ENCODE measurements at places on chromosomes 5 and 9.

GRCh38 chr9:31588756-31589155, 795.7 kb upstream of the ACO1 start:
- no peak for DNase-seq

GRCh38 chr5:45399041-45399440, 297.1 kb downstream of the HCN1 start:
- DNase-seq, result no peak

DNA sequence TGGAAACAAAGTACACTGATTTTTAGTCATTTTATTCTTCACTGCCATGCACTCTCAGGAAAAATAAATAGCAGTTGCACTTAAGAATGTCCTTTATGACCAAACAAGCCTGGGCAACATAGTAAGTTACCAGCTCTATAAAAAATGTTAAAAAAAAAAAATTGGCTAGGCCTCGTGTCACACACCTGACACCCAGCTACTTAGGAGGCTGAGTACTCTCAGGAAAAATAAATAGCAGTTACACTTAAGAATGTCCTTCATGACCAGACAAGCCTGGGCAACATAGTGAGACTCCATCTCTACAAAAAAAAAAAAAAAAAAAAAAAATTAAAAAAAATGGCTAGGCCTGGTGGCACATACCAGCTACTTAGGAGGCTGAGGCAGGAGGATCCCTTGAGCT, 304.6 kb downstream of the SLCO4C1 start:
- no peak for DNase-seq

DNA sequence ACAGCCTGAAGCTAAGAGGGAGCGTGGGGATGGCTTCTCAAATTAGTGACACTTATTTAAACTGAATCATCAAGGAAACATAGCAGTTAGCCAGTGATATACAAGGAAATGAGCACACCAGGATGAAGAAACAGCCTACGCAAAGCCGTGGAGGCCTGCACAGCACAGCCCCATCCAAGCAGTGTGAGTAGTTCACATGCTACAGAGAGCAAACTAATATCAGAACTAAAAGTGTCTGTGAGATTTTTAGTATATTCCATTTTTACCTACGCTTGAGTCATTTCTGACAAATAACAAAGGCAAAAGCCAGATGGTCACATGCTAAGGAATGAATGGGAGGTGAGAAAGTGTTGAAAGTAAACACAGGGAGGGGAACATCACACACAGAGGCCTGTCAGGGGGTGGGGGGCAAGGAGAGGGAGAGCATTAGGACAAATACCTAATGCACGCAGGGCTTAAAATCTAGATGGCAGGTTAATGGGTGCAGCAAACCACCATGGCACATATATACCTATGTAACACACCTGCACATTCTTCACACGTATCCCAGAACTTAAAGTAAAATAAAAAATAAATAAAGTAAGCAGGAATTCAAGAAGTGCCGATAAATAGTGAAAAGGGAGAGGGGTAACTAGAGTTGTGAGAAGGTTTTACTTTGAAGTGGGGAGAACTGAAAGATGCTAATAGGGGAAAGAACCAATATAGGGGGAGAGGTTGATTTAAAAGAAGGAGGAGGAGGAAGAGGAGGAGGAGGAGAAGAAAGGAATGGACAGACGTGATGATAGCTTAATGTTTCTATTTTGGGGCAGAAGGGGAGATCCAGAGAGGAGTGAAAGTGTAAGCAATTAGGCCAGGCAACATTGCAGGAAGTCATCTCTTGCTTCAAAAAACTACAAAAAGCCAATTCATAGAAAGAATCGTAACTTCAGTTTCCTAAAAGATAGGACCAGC, 100.9 kb upstream of the PTGER4 start:
- peak; percentile 31 for DNase-seq

- DNase-seq, result no peak
Observed at GRCh38 chr9:71814226-71814625, 45.9 kb upstream of the CEMIP2 start.

GRCh38 chr5:18397371-18397770, 763.1 kb downstream of the TAF11L14 start:
- DNase-seq, result no peak

- DNase-seq, result no peak
Observed at GRCh38 chr9:32430720-32431119, 46.3 kb downstream of the ACO1 start.

DNA sequence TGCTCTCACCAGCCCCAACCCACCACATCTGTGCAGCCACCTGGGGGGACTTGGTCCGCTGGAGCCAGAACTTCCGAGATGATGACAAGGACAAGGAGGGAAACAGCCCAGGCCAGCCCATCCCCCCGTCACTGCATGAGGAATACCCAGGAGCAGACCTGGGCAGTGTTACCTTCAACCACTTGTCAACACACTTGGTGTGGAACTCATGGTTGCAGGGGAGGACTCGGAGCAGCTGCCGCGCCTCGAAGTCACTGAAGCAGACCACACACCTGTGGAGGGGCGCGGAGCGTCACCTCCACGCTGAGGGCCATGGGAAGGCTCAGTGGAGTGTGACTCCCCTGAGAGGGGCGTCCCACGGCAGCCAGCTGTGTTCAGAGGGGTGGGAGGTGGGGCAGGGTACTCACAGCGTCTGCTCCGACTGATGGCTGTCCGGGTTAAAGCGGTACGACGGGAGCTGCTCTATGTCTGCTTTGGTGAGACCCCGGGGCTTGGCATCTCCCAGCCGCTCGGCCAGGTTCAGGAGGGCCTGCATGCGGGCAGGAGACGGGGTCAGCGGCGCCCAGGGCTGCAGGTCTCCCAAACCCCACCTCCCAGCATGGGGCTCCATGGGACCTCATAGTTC, 8.0 kb downstream of the RNF44 start:
- DNase-seq, result no peak

DNA sequence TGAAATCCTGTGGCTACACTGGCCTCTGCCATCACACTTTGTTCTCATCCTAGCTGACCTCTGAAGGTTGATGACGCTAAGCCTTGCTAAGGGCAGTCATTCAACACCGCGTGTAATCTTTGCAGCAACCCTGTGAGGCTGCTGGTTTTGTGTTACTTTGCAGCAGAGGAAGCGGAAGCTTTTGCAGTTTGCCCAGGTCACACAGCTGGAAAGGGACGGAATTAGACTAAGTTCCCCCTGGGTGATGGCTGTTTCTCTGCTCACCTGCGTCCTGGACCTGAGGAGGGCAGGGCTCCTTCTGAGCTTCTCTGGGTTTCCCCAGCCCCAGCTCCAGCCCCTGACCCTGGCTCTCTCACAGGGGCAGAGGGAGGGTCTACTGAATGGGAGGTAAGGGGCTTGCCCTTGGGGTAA, 7.3 kb upstream of the SLC25A51 start:
- no peak for DNase-seq

DNA sequence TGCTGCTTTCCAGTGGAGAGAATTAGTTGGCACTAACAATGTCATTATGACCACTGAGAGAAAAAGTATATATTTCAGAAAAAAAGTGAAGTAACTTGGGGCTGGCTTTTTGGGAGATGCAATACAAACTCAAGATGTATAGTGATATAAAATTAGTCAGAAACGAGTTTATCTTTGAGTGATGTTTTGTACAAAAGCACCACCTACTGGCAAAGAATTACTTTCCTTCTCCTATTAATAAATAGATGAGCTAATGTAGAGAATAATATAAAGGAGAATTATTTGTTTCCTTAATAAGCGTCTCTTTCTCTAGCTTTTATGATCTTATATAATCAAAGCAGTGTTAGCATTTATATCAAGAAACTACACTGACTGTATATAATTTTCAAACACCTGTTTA, 158.8 kb downstream of the MEF2C start:
- no peak for DNase-seq

GRCh38 chr5:31900296-31900865, 261.4 kb downstream of the PDZD2 start:
- no peak for DNase-seq

DNA sequence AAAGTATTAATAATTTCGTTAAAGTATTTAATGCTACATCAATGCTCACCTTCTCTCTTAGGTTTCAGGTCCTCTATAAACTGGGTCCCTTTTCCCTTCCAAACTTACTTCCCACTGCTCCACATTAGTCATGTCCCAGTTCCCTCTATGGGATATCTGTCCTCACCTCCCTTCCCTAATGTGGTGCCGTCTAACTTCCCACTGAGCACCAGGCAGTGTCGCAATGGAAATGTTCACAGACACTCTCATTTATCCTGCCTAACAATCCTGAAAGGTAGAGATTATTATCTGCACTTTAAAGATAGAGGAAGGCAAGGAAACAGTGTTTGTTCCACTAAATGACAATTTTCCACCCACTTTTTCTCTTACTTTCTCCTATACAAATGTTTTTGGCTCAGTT, 329.7 kb downstream of the CWC27 start:
- DNase-seq, result no peak

- DNase-seq, result no peak
Observed at GRCh38 chr5:68067976-68068603, 147.5 kb upstream of the PIK3R1 start.

GRCh38 chr5:83924171-83924570, 203.5 kb upstream of the HAPLN1 start:
- DNase-seq, result no peak

GRCh38 chr5:137205231-137206027, 293.7 kb downstream of the SPOCK1 start:
- DNase-seq, result no peak

DNA sequence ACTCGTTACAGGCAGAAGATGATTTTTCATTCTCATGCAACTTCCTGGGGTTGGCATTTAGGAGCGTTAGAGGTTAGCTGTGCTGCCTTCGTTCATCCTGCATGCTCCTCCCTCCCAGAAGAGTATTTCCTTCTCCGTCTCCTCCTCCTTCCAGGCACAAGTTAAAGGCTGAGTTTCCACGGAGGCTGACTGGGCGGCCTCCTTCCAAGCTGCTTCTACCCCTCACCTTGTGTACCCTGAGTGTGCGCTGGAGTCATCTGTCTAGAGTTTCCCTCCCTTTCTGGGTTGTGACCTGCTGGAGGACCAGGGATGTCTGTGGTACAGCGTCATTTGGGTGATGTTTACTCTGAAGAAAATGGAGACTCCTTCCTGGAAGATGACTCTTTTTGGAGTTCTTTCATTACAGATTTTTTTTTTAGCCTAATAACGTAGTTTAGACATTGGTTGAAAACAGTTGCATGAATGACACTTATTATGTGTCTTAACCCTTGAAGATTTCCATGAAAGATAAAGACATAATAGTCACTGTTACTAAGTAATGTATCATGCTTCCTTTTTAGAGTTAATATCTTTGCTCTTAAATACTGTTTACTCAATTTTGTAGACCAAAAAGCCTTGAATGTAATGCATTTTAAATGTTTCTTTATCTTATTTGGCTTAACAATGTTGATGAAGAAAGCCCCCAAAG, 146.9 kb downstream of the TENT4A start:
- no peak for DNase-seq

DNA sequence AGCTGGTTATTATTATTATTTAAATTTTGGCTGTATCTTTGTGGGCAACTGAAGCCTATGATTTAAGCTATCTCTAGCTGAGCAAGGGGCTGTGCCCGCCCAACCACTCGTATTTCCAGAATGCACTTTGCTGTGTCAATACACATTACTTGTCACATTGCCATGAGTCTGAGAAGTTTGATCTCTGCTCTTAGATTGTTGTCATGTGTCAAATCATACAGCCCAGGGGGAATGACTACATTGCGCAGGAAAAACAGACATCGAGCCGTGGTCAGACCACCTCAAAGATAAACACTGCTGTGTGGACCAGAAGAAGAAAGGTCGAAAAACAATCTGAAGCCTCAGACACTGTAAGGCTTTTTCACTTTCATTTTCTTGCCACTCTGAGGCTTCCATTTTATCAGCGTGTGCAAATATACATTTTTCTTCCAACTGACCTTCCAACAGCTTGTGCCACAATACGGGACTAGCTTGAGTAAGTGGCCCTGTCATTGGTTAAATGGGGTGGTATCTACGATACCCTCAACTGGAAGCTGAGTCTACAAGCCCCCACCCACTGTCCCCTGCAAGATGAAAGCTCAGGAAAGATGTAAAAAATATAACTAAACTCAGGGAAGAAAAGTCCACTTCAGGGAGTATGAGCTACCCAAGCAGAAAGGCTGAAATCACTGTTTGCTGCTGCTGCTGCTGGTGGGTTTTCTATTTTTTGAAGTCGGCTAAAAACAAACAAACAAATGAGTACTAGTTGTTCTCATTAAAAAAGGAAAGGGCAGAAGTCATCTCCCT, 603.0 kb downstream of the BNC2 start:
- no peak for DNase-seq

Data from stimulated activated CD4-positive, alpha-beta T cell treated with anti-CD3 and anti-CD28 coated beads, TNF-alpha, amount 100 ng/mL, for 24 hours (primary cell).